ENCODE measurements at places on chromosomes 7 and 10.

DNA sequence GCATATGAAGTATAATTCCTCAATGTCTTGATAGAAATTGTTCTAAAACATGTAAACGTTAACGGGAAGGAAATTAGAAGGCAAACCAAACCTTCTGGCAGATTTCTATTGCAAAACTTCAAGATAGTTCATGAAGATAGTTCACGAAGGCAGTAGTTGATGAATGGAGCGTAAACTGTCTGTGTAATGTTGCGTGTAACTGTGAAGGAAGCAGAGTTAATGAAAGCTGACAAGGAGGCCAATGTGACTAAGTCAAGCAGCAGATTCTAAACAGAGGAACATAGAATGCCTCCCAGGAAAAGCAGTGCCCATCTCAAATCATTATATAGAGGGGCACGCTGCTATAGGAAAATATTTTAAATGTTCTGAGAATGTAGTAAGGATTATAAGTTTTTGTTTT lies 659.7 kb upstream of the IGFBP3 start:
- no peak for DNase-seq

DNA sequence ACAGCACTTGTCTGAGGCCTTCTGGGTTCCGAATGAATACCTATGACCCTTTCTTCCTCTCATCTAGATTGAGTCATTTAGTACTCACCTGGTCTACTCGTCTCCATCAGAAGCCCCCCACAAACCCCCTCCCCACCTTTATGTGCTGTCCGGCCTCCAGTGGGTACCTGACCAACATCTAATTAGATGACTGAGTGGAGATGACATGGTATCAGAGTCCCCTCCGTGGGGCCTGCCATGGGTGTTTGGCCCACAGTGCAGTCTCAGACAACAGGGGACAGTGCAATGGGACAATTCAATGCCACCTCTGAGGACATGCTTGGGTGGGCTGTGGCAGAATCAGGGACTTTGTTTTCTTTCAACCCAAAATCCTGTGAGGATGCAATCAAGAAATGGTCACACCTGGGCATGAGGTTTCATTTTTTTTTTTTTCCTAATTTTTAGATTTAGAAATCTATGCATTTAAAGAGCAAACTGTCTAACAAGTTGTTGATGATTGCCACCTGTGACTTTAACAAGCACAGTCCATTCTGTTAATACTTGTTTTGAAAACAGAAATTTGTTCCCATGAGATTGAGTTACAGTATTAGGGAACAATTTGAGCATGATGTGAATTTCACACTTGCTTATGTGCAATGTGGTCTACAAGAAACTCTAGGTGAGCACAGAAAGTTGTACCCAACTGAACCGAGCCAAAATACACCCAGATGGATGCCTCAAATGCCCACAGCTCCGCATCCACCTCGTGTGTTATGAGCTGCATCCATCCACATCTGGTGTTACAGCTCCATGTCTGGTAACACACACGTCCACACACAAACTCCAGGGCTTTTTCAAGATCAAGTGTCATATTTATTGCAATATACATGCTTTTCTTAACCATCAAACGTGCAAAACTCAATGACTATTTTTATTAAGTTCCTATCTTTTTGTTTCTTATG lies 27.5 kb downstream of the GPRIN2 start:
- DNase-seq, result no peak

- no peak for DNase-seq
Observed at GRCh38 chr10:28130267-28130666, 131.4 kb upstream of the ODAD2 start.

DNA sequence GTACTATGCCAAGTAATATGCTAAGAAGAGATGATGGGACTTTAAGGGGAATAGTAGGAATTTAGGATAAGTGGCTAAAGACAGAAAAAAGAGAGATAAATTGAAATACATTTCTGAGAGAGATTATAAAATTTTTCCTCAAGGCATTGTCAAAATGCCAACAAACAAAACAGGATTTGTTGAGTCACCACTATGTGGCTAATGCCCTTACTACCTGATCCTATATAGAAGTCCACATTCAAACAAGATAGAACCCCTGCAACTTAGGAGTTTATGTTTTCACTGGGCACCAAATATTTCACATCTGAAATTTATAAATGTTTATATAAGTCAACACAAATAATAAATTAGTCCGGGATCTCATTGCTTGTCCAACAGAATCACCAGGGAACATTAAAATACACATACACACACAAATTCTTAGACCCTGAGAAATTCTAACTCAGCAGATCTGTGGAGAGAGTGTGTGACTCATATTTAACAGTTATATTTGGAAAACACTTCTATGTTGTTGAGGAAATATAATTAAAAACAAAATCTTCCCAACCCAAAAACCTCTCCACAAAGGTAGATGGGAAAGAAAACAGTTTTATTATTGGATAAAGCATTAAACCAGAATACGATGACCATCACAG lies 154.3 kb downstream of the PPP1R3A start:
- no peak for DNase-seq

- no peak for DNase-seq
Observed at GRCh38 chr7:91835826-91836368, 44.6 kb downstream of the MTERF1 start.

DNA sequence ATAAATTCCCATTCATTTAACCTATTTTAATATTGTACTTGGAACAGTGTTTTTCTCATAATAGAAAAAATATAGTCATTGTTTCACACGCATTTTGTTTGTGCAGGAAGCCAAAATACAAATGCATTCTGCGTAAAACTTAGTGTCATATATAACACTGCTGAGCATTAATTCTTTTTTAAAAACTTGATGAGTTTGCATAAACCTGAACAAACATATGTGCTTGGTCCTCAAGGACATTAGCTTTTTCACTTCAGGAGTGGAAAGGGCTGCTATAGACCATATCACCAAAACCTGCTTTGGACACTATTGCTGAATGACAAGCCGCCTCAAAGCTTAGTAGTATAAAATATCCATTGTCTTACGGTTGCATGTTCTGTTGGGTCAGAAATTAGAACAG lies 101.6 kb upstream of the PRR15 start:
- no peak for DNase-seq

DNA sequence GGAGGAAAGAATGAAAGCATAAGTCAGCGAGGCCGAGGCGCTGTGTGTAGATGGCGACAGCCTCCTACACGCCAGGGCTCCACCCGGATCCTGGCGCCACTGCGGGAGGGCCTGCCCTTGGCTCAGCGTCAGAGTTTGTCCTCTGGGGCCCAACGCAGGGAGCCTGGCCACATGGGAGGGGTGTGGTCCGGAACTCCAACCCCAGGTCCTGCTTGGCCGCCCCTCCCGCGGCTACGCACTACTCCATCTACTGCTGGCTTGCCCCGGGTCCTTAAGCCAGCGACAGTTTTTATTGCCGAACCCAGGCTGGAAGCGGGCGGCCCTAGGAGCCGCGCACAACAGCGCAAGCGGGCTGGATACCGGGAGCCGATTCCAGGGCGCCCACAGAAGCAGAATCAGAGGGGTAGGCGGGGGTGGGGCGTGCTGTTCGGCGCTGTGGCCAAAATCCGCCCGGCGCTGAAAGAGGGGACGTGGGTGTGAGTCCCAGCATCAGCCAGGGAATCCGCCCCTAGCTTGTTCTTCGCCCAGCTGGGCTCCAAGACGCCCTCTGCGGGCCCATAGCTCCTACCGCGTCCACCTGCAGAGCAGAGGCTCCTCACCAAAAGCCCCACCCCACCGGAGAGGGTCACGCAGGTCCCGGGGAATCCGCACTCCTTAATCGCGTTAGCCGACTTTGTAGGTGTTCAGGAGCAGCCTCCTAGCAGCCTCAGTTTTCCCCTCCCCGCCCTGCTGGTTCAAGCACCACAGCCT lies 4.5 kb downstream of the KAZALD1 start:
- DNase-seq, result no peak

DNA sequence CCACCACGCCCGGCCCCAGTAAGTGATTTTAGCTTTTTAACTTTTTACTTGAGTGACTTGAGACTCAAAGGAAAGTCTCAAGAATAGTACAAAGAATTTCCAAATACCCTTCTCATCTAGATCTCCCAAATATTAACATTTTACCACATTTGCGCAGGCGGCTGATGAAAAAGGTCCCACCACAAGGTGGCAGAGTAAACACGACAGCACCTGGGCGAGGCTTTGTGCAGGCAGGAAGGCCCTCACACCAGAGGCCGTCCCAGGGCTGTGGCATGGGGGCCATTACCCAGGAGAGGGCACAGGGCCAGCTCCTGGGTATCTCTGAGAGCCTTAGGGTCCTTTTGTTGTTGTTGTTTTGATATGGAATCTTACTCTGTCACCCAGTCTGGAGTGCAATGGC lies 50.0 kb upstream of the WIPI2 start:
- DNase-seq, result no peak

DNA sequence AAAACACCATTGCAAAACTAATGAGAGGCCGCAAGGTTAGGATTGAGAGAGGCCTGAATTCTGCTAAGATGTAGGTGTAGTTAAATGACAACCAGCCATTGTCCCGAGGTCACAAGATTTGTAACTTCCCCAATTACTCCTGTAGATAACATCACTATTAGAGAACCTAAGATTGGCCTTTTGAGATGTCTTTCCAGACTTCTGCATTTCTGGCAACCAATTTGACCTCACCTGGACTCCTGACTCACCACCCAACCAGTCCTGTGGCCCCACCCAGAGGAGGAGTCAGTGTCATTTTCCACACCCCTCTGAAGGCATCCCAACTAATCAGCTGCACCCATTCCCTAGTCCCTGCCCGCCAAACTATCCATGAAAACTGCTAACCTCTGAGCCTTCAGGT lies 115.7 kb downstream of the PRKAG2 start:
- no peak for DNase-seq

Measured in activated naive CD8-positive, alpha-beta T cell treated with anti-CD3 and anti-CD28 coated beads, Interleukin-2, amount 50 U/mL, for 16 hours (primary cell).